Caco-2 (cell line): ENCODE measurements at places on chromosomes 1 and 21. TPM values are rescaled to one million over a fixed set of nuclear protein-coding genes. Genes with fewer than 3 reads are reported as not detected.

Gene AADACL3
- not detected in 2 replicates for total RNA-seq

Gene BTF3L4
- total RNA-seq = 55.3 and 73.7 TPM in 2 replicates

Gene C2CD4D
- total RNA-seq = 0.23 and 0.60 TPM in 2 replicates

DNA sequence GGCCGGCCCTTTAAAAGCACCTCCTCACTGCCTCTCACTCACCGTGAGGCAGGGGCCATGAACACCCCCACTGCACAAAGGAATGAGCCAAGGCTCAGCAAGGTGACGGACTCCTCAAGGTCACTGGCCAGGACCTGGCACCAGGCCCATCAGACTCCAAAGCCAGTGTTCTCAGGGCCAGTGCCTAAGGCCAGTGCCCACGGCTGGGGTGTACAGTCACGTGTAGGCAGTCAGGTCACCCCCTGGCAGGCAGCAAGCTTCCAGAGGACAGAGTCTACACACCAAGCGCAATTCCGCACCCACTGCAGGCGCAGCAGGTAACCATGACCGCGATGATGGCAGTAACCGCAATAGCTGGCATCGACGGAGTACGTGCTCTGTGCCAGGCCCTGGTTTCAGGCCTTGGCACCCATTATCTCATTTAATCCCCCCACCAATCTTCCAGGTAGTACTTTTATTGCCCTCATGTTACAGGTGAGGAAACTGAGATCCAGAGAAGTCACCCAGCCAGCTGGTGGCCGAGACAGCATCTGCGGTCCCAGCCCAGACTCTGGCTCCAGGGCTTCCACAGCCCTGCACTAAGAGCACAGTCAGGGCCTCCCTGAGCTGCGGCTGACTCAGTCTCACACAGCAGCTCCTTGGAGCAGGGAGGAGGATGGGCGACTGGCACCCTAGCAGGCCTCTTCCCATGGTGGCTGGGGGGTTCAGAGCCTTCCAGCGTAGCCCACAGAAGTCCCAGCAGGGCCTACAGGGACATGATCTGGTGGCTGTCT is 27.0 kb downstream of the RAP1GAP start:
- no peaks in the 10 kb centered on the region for H3K27me3 ChIP-seq
- H3K4me1 ChIP-seq = no peaks in the 10 kb centered on the region
- DNase-seq = no peak
- H3K27ac ChIP-seq = no peak overlapping the region

GRCh38 chr1:107263291-107263915 is 122.6 kb downstream of the NTNG1 start:
- no peaks in the 10 kb centered on the region for H3K27me3 ChIP-seq
- no peak overlapping the region for H3K27ac ChIP-seq
- H3K4me3 ChIP-seq = no peak overlapping the region
- H3K4me1 ChIP-seq = no peaks in the 10 kb centered on the region
- H3K36me3 ChIP-seq = no peaks in the 10 kb centered on the region
- DNase-seq = no peak

GRCh38 chr1:180168786-180169639 is 14.3 kb downstream of the QSOX1 start:
- no peaks in the 10 kb centered on the region for H3K27me3 ChIP-seq
- DNase-seq = peak; percentile 81
- peaks cover 21% of the 10 kb centered on the region for H3K4me1 ChIP-seq
- no peaks in the 10 kb centered on the region for H3K36me3 ChIP-seq

Gene SPRR2B
- not detected in 2 replicates for total RNA-seq

Gene XKR8
- total RNA-seq = 8.9 and 10.4 TPM in 2 replicates

- DNase-seq = no peak
- no peak overlapping the region for H3K4me3 ChIP-seq
- no peaks in the 10 kb centered on the region for H3K36me3 ChIP-seq
- H3K27me3 ChIP-seq = no peaks in the 10 kb centered on the region
Observed at GRCh38 chr1:232226197-232226712, 403.7 kb downstream of the SIPA1L2 start.

Gene LCE6A
- not detected in 2 replicates for total RNA-seq

DNA sequence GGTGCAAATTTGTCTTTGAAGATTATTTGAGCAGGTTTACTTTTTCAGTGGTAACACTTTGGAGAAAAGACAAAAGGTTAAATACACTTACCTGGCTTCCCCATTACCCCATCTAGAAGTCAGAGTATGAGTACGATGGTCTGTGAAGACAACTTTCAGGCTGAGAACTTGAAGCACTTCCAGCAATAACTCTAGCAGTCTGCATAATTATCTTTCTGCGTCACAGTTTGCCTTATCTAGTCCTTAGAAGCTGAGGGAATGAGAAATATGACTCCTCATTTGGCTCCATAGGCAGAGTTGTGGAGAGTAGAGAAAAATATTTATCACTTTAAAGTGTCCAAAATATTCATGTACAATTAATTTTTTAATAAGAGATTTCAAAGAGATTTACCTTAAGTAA is 323.4 kb upstream of the CAMK1G start:
- H3K4me3 ChIP-seq = no peak overlapping the region
- no peaks in the 10 kb centered on the region for H3K36me3 ChIP-seq
- no peaks in the 10 kb centered on the region for H3K4me1 ChIP-seq
- no peak for DNase-seq

- no peaks in the 10 kb centered on the region for H3K36me3 ChIP-seq
- no peaks in the 10 kb centered on the region for H3K27me3 ChIP-seq
- H3K27ac ChIP-seq = peak overlapping the region; percentile 74
- peaks cover 33% of the 10 kb centered on the region for H3K4me1 ChIP-seq
- H3K4me3 ChIP-seq = no peak overlapping the region
- DNase-seq = no peak
Observed at GRCh38 chr1:213649373-213649772, 338.4 kb upstream of the PROX1 start.

DNA sequence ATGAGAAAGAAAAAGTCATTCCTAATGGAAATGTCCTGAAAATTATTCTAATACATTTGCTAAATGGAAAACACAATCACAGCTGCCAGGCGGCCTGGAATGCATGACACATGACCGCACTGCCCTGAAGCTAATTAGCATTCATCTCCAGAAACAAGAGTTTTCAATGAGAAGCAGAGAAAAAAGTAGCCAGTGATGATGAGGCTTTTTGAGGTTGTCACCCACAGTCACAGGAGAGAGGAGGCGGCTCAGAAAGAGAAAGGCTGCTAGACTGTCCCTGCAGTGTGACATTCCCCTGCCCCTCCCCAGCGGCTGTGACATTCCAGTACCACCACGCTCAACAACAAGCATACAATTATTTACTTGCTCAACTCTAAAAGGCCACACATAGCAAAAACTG is 122.9 kb upstream of the KRTAP19-8 start:
- no peak overlapping the region for H3K27ac ChIP-seq
- H3K36me3 ChIP-seq = no peaks in the 10 kb centered on the region
- DNase-seq = no peak
- H3K4me3 ChIP-seq = no peak overlapping the region

Gene KLHDC9
- total RNA-seq = 2.0 and 2.2 TPM in 2 replicates

Gene C1orf94
- total RNA-seq = not detected in 2 replicates

Gene AGBL4
- not detected in 2 replicates for total RNA-seq

Gene SPRR1A
- not detected in 2 replicates for total RNA-seq

DNA sequence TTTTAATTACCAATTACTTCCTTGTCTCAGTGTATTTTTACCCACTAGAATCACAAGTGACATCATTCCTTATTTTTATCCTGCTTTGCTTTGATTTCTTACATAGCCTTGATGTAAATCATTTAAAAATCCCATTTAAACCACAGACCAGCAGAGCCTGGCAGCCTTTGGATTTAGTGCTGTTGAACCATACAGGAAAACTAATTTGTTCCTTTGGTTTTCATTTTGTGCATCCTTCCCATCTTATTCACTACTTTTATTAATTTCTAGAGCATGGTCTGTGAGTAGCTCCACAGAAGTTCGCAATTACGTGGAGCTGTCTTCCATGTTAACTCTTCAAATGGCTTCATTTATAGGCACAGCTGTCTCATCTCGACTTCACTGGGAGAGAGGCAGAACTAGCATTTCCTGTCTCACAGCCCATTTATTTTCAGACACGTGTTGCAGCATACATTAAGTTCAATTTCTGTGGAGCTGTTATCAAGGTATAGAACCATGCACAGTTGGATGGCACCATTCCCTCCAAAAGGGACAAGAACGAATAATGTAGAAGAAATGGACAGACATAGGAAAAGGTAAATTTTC is 235.3 kb downstream of the MRPL39 start:
- no peaks in the 10 kb centered on the region for H3K36me3 ChIP-seq
- no peaks in the 10 kb centered on the region for H3K27me3 ChIP-seq
- DNase-seq = no peak
- H3K4me1 ChIP-seq = no peaks in the 10 kb centered on the region
- no peak overlapping the region for H3K4me3 ChIP-seq
- no peak overlapping the region for H3K27ac ChIP-seq

DNA sequence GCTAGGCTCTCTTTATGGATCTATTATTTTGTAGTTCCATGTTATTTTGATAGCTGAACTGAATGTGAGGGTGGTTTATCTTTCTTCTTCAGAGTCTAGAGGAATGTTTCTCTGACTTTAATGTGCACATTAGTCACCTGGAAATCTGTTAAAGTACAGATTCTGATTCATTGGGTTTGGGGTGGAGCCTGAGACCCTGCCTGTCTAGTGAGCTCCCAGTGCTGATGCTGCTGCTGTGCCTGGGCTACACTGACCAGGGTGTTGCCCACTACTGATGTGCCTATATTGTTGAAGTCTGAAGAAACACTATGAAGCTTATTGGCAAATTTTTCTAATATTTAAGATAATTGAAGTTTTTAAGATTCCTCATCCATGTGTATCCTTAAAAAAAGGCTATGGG is 35.9 kb downstream of the CD46 start:
- no peaks in the 10 kb centered on the region for H3K36me3 ChIP-seq
- no peak overlapping the region for H3K27ac ChIP-seq
- H3K27me3 ChIP-seq = no peaks in the 10 kb centered on the region
- no peak overlapping the region for H3K4me3 ChIP-seq
- no peak for DNase-seq
- H3K4me1 ChIP-seq = peaks cover 31% of the 10 kb centered on the region

Gene FNDC5
- total RNA-seq = 0.67 and 1.1 TPM in 2 replicates

- no peaks in the 10 kb centered on the region for H3K4me1 ChIP-seq
- no peak overlapping the region for H3K4me3 ChIP-seq
- no peaks in the 10 kb centered on the region for H3K27me3 ChIP-seq
- no peak overlapping the region for H3K27ac ChIP-seq
- H3K36me3 ChIP-seq = no peaks in the 10 kb centered on the region
Observed at GRCh38 chr21:26847002-26847401, 1.8 kb upstream of the ADAMTS1 start.

Gene ANGPTL3
- 0.77 and 0.86 TPM in 2 replicates for total RNA-seq

DNA sequence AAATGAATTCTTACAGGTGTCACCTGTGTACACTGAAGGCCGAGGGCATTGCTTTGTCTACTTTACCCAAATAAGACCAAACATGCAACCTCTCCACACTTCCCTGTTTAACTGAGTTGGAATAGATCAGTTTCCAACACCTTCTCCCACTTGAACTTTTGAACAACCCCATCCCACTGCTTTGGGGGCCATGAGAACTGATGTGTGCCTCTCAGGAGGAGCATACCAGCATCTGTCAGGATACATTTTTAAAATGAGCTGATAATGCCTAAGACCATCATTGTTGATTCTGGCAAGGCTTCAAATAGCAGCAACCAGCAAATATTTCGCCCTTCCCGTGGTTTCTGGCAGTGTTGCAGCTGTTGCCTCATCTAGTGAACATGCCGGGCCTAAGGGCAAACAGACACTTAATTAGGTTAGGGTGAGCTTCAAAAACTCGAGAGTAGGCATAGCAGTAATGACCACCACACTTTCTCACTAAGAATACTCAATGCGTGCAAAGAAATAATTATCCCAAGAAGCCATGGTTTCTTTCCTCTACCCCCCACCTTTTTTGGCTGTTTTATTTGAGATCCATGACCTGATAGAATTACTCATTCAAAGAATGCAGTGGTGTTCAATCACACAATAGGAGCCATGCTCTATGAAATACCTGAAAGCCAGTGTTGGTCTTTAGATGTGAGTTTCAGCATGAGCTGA is 63.7 kb downstream of the MAP10 start:
- H3K27me3 ChIP-seq = no peaks in the 10 kb centered on the region; the same call in 1 of the 2 replicates
- H3K36me3 ChIP-seq = no peaks in the 10 kb centered on the region
- no peaks in the 10 kb centered on the region for H3K4me1 ChIP-seq
- DNase-seq = peak; percentile 8
- no peak overlapping the region for H3K27ac ChIP-seq

DNA sequence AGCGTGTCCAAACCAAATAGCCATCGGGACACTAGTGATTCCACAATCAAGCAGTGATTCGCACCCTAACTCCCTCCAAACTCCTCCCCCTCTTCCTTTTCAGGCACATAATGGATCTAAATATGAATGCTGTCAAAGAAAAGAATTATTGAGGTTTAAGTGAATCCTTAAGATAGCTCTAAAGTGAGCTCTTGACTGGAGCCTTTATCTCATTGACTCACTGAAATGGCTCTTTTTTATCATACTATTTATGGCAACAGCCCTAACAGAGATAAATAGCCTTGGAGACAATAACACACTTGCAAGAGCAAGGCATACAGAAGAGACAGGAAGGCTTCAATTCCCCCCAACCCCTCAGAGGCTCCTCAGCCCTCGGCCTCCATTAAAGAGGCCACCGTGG is 143.3 kb downstream of the PLXNA2 start:
- no peaks in the 10 kb centered on the region for H3K36me3 ChIP-seq
- H3K27ac ChIP-seq = no peak overlapping the region
- DNase-seq = no peak
- no peak overlapping the region for H3K4me3 ChIP-seq

- peaks cover 7% of the 10 kb centered on the region; the same call in 1 of the 2 replicates for H3K4me1 ChIP-seq
- DNase-seq = peak; percentile 47
- no peak overlapping the region for H3K27ac ChIP-seq
- no peaks in the 10 kb centered on the region for H3K36me3 ChIP-seq
- H3K27me3 ChIP-seq = no peaks in the 10 kb centered on the region
Observed at GRCh38 chr1:30740251-30741238, 17.0 kb downstream of the LAPTM5 start.

DNA sequence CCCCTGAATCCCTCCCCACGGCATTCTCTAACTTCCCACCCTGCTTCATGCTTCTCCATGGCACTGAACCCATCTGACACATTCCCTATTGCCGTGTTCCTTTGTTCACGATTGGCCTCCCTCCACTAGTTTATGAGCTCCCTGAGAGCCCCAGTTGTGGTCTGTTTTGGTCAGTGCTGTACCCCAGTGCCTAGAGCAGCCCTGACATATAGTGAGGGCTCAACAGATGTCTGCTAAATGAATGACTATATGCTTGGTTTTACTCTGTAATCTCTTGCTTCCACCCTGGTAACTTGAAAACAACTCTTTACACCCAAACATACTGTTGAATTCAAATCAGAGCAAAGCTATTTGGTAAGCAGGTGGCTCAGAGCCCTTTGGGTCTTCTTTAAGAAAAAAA is 171.1 kb upstream of the EDN2 start:
- no peak overlapping the region for H3K4me3 ChIP-seq
- H3K27me3 ChIP-seq = no peaks in the 10 kb centered on the region; the same call in 1 of the 2 replicates
- H3K27ac ChIP-seq = no peak overlapping the region
- no peaks in the 10 kb centered on the region for H3K4me1 ChIP-seq
- H3K36me3 ChIP-seq = no peaks in the 10 kb centered on the region
